ENCODE measurements at places on chromosomes 5 and 9.

DNA sequence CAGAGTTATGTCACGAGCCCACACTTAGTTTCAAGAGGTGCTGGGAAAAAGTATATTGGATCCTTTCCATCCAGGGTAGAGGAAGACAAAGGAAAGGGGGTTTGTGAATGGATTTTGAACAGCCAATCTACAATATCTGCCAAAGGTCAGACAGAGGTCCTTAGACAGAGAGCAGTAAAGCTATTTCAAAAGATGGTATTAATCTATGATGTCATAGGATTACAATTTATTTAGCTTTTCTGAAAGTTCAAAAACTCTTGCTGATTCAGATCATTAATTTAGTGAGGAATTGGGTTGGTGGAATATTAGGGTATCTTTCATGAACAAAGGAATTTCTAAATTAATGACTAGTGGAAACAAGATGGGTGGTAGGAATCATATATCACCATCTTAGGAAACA is 126.9 kb downstream of the NTRK2 start:
- DNase-seq, result no peak

DNA sequence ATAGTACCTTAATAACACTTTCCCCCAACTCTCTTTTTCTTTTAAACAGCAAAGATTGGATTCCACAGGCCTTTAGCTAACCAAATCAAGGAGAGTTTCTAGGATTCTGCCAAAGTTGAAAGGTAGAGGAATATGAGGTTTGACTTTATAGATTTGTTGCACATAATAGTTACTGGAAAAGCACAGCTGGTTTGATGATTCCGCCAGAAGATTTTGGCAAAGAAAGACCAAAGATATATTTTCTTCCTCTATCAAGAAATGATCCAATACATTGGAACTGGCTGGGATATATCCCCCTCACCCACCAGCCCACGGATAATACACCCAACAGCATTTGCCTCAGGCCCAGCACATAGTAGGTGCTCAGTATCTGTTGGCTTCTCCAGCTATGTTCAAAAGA is 289.8 kb downstream of the EBF1 start:
- no peak for DNase-seq

DNA sequence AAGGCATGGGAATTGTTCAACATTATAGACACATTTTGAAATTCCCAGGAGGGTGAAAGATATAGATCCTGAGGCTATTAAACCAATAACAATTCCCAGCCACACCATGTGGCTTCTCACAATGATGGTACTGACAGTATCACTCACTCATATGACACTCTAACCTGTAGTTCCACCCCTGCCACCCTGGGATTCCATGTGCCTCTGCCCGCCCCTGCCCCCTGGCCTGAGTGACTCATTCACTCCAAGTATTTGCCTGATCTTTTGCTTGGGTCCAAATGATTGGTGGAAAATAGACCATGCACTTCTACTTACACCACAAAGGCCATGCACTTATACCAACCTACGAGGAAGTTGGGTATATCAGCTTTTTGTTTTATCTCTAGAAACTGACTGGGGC is 305.2 kb upstream of the DAB2 start:
- no peak for DNase-seq

GRCh38 chr5:69252437-69252836 is 17.8 kb downstream of the CDK7 start:
- no peak for DNase-seq

DNA sequence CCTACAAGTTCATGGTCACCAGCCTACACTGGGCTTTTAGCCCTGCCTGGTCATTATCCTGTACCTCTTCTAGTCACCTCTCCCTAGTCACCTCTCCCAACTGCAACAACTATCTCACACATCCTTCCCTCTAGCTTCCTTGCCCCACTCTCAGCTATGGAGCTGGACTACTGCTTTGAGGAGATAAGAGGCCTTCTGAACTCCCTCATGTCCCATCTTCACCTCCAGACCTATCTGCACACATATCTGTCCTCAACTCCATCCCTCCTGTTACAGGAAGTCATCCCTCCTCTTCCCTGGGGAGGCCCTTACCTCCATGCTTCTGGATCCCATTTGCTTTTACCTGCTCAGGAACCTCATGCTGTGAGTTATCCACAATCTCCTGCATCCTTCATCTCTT is 5.7 kb downstream of the RPP25L start:
- DNase-seq, result no peak

DNA sequence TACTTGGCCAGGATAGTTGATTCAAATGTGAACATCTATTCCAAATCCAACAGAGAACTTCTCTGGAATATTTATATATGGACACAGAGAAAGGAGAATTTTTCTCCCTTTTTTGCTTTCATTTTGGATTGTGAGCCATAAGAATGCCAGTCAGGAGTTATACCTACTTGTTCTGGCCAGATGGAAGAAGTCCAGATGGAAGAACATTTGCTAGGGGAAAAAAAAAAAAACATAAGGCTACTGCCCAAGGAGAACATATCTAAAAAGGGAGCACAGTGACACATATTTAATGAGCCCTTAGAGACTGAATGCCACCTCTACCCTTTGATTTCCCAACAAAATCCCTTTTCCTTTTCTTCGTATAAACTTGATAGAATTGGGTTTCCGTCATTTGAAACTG is 61.7 kb upstream of the PPP2R2B start:
- no peak for DNase-seq

Data from stimulated activated CD8-positive, alpha-beta memory T cell treated with anti-CD3 and anti-CD28 coated beads, Interleukin-15, amount 100 ng/mL, for 48 hours (primary cell).